ENCODE measurements at places on chromosomes 3 and 15. TPM values are rescaled to one million over a fixed set of nuclear protein-coding genes. Genes with fewer than 3 reads are reported as not detected.

EPHA6 gene
- total RNA-seq, result 1.7 TPM

DNA sequence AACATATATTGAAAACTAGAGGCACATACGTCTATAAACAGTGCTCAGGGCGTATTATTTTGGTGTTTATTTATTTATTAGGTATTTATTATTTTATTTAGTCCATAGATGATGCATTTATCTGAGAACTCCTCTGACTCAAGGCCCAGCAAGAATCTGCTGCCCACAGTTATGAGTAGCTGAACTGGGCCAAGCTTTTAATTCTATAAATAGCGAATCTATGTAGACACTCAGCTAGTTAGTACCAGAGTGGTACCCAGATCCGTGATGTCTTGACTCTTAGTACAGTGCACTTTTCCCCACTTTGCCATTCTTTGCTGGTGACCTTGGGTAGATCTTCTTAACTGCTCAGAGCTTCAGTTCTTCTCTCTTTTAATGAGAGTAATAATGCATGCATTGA, 370.4 kb upstream of the TPRG1 start:
- no peaks in the 10 kb centered on the region for H3K36me3 ChIP-seq
- no peaks in the 10 kb centered on the region for H3K27me3 ChIP-seq
- no peak for DNase-seq
- H3K27ac ChIP-seq, result no peak overlapping the region
- H3K4me1 ChIP-seq, result no peaks in the 10 kb centered on the region
- no peak overlapping the region for H3K4me3 ChIP-seq

DNA sequence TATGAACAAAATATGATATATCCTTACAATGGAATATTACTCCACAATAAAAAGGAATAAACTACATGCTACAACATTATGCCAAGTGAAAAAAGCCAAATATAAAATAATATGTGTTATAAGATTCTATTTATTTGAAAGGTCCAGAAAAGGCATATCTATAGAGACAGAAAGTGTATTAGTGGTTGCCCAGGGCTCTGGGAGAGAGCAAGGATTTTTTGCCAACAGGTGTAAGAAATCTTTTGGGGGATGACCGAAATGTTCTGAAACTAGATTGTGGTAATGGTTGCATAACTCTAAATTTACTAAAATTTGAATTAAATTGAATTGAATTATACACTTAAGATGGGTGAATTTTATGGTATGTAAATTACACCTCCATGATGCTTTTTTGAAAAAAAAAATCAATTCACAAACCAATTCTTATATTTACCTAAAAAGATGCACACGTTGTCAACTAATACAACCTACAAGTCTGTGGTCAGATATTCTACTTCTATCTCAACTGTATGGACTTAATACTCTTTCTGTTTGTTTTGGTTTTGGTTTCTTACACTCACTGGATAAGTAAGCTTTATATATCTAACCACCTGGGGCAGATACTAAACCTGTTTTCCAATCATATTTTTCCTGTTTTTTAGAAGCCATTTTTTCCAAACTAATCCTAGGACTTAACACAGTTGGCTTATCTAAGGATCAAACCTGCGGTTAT, 75.8 kb downstream of the FBN1 start:
- no peaks in the 10 kb centered on the region for H3K4me1 ChIP-seq
- no peaks in the 10 kb centered on the region for H3K36me3 ChIP-seq
- no peak overlapping the region for H3K27ac ChIP-seq

- no peak overlapping the region for H3K4me3 ChIP-seq
- no peak for DNase-seq
- H3K27ac ChIP-seq, result no peak overlapping the region
- no peaks in the 10 kb centered on the region for H3K4me1 ChIP-seq
Observed at GRCh38 chr3:197487911-197488391, 67.8 kb downstream of the BDH1 start.

CLDN16 gene
- total RNA-seq, result not detected

DNA sequence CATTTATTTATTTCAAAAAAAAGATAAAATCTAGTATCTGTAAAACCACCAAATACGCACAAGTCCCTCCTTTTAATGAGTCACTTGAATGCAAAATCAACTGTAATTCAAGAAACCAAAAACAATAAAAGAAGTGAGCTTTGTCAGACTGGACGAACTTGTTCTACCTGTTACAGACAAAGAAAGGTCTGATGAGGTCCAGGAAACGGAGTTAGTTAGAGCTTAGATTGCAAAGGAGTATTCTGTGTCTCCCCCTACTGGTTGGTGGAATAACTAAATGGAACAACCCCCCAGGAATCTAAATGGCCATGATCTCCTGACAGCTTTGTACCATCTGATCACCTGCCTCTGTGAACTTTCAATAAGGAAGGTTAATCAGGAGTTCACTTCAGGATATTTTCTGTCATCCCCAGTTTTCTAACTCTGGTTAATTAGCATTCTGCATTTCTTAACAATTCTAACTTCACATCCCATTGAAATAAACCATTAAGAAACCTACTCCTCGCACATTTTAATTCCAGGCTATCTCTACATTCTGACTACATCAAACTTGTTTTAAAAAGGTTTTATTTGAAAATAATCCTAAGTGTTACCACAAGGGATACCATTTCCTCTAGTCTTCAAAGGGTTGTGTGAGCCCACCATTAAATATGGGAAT, 333.0 kb upstream of the SATB1 start:
- H3K4me1 ChIP-seq, result no peaks in the 10 kb centered on the region
- no peaks in the 10 kb centered on the region for H3K36me3 ChIP-seq
- H3K4me3 ChIP-seq, result no peak overlapping the region
- DNase-seq, result no peak

DNA sequence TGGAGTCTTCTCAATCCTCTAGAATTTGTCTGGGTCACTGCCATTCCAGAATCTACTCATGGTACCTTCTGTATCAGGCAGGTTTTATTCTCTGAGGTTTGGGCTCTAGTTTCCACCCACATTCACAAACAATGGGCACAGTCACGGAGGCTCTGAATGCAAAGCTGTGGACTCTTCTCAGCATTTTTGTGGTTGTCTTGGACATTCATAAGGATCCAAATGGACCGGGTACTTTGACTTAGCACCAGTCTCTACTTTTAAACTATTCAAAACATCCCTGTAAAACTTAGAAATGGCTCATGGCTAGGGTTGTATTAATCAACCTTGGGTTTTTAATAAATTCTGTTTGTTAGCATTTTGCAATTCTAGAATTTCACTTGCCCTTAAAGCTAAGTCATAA, 277.9 kb upstream of the THBS1 start:
- H3K4me1 ChIP-seq, result no peaks in the 10 kb centered on the region
- no peaks in the 10 kb centered on the region for H3K27me3 ChIP-seq
- no peak overlapping the region for H3K4me3 ChIP-seq
- no peaks in the 10 kb centered on the region for H3K36me3 ChIP-seq
- no peak for DNase-seq

- no peak for DNase-seq
- no peaks in the 10 kb centered on the region for H3K4me1 ChIP-seq
- H3K36me3 ChIP-seq, result no peaks in the 10 kb centered on the region
- H3K27me3 ChIP-seq, result no peaks in the 10 kb centered on the region
- no peak overlapping the region for H3K27ac ChIP-seq
Observed at GRCh38 chr3:124107104-124107890, 115.4 kb upstream of the ROPN1 start.
